ENCODE measurements at places on chromosomes 3 and 15. TPM values are rescaled to one million over a fixed set of nuclear protein-coding genes. Genes with fewer than 3 reads are reported as not detected.

Gene ZIC1
- not detected for total RNA-seq

Gene FHIT
- 1.6 TPM for total RNA-seq

Gene ZNF501
- total RNA-seq: 6.8 TPM

Gene FANCD2OS
- total RNA-seq: not detected

Gene FOXP1
- total RNA-seq: 33.3 TPM

Gene ALG1L2
- total RNA-seq: not detected

Gene ROPN1
- total RNA-seq: not detected
